ENCODE measurements at places on chromosomes 5 and 9.

GRCh38 chr5:137693951-137694721, 41.8 kb downstream of the KLHL3 start:
- DNase-seq = no peak

- no peak for DNase-seq
These were observed 228.4 kb upstream of the TBCA start for GRCh38 chr5:78004559-78004958.

DNA sequence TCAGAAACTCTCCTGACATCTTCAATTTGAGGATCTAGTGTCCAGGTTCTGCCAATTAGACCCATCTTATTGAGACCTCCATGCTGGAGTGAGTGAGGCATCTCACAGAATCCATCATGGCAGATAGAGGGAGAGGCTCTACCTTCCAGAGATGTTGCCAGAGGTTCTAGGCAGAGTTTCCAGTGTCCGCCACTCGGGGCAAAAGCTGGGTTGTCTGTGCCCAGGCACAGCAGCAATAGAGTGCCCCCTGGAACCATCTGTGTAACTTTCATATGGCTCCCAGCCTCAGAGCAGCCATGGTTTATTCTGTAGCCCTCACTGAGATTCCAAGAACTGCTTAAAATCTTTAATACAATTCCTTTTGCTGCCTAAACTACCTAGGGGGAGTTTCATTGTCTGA, 16.6 kb upstream of the CCDC112 start:
- DNase-seq = no peak

- DNase-seq = no peak
These were observed 202.6 kb downstream of the SEMA5A start for GRCh38 chr5:9343146-9343850.

GRCh38 chr9:88814577-88814976, 176.7 kb upstream of the S1PR3 start:
- no peak for DNase-seq

- no peak for DNase-seq
These were observed 25.6 kb downstream of the ISOC1 start for GRCh38 chr5:129120158-129120581.

DNA sequence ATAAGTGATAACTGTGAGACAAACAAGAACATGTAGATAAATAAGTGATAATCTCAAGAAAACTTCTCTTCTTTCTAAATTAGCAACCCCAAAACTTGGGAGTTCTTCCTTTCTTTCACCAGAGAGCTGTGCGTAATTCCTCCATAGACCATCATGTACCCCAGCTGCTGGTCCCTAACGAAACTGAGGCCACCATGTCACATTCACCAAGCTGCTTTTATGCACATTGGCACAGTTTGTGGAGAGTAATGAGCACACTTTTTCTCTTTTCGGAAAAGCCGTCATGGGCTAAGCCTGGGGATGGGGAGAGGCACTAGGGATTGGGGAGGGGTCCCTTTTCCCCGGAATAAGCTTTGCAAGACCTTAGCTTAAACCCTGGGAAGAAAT, 561.4 kb downstream of the BNC2 start:
- DNase-seq = no peak

DNA sequence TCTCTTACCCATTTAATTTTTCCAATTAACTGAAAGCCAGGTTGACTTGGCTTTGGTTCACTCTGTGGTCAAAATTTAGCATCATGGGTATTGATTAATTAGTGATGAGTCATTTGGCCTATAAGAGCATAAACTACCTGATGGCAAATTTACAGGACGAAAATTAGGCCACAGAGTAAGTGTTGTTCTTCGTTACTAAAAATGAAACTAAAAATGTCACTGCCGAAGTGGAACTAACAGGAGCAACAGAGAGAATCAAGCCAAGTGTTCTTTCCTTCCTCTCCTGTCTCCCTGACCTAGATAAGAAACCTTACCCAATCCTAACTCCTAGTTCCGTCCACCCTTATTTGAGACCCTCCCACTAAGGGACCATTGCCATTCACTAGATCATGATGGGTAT, 176.9 kb downstream of the RAB3C start:
- no peak for DNase-seq

DNA sequence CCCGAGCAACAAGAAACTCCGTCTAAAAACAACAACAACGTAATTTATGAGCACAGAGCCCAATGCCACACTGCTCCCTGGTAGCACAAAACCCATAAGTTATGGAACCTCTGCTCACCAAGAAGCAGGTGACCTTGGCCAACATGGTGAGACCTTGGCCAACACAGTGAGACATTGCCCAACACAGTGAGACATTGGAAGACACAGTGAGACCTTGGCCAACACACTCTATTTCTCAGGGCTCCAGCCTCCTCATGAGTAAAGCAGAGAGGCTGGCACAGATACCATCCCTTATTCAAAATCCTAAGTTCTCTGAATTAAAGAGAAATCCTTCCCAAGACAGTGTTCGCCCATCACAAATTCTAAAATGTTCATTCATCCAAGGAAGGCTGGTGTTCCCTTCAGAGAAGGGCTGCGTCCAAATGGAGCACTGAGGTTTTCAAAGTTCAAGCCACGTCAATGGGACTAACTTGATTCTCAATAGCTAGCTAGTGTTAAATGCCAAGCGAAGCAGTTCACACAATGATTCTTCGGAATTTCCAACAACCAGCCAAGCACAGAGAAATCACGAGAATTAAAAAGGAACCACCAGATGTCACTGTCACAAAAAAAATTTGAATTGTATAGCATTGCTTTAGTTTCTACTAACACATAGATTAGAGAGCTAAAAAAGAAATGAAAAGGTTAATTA, 29.5 kb downstream of the TTC39B start:
- peak; percentile 7 for DNase-seq

GRCh38 chr5:121954086-121954485, 7.7 kb upstream of the SRFBP1 start:
- DNase-seq = no peak

GRCh38 chr9:6471231-6471850, 58.3 kb downstream of the UHRF2 start:
- DNase-seq = no peak

- no peak for DNase-seq
These were observed 685.8 kb downstream of the MAT2B start for GRCh38 chr5:164191240-164191639.

GRCh38 chr5:37825334-37825915, 14.4 kb downstream of the GDNF start:
- DNase-seq = no peak

DNA sequence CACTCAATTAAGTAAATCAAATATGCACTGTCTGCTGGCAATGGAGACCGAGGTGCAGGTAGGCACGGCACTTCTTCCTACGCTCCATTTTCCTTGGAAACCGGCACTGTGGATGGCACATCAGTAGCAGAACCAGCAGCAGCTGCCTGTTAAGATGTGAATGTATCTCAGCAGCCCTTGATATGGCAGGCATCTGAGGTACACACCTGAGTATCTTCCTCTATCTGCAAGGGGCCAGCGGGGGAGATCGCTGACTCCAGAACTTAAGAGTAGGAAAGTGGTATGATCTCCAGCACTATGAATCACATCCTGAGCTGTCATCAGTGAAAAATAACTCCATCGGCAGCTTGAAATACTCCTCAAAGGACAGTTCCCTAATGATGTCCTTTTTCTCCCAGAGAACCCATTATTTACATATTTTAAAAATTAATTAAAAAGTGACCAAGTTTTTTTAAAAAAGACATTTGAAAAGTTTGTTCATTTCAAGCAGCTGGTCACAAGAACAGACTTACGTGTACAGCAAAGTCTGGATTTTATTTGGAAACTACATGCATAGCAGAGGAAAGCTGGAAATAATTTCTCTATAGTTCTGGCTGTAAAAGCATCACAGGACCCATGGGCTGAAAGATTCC, 97.1 kb downstream of the ADAMTS12 start:
- no peak for DNase-seq

DNA sequence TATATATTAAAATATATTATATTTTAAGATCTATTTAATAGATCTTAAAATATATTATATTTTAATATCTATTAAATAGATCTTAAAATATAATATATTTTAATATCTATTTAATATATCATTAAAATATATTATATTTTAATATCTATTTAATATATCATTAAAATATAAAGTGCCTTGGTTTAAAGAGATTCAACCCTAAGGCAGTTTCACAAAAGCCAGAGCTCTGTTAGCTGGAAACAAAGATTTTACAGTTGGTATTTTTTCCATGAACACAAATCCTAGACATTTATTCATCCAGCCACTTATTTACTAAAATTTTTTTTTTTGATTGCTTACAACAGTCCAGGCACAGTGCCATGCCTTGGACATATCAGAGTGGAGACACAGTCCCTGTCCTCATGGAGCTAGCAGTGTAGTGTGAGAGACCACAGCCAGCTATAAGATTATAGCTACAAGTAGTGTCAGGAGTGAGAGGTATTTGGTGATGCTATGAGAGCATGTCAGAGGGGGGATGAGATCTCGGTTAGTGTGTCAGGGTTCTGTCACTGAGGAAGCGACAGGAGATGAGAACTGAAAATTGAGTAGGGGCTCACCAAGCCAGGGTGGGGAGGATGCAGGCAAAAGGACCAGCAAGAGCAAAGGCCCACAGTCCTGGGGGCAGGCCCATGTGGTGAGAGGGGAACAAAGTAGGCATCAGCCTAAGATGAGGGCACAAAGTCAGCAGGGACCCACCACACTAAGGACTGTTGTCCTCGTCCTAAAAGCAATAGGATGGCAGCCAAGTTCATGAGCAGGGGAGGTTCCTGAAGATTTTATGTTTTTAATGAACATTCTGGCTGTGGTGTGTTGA, 74.5 kb downstream of the FBXO38 start:
- no peak for DNase-seq

DNA sequence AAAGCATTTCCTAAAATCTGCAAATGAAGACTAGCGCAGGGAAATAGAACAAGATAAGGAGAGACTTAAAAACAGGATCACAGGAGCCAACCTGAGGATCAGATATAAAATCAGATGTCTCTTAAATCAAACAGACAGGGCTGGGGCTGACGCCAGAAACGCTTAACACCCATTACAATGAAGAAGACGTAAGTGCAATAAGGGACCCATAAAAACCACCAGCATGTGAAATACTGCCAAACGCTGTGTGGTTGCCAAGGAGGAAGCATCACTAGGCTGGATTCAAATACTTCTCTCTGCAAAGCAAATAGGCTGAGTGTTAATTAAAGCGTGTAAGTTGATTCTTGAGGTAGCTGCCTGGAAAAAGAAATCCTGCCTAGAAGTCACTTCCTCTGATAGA, 74.4 kb upstream of the ATP10B start:
- DNase-seq = no peak

DNA sequence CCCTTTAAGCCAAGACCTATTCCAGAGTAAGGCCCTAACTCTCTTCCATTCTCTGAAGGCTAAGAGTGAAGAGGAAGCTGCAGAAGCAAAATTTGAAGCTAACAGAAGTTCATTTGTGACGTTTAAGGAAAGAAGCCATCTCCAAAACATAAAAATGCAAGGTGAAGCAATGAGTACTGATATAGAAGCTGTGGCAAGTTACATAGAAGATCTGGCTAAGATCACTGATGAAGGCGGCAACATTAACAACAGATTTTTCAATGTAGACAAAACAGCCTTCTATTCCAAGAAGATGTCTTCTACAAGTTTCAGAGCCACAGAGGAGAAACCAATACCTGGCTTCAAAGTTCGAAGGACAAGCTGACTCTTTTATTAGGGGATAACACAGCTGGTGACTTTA, 1143.4 kb downstream of the CDH12 start:
- DNase-seq = no peak
